Activated CD4-positive, alpha-beta T cell treated with anti-CD3 and anti-CD28 coated beads, Interleukin-2, amount 10 ng/mL, durations not matched to agents 7 days and 5 days (primary cell): ENCODE measurements at places on chromosomes 7 and 10.

DNA sequence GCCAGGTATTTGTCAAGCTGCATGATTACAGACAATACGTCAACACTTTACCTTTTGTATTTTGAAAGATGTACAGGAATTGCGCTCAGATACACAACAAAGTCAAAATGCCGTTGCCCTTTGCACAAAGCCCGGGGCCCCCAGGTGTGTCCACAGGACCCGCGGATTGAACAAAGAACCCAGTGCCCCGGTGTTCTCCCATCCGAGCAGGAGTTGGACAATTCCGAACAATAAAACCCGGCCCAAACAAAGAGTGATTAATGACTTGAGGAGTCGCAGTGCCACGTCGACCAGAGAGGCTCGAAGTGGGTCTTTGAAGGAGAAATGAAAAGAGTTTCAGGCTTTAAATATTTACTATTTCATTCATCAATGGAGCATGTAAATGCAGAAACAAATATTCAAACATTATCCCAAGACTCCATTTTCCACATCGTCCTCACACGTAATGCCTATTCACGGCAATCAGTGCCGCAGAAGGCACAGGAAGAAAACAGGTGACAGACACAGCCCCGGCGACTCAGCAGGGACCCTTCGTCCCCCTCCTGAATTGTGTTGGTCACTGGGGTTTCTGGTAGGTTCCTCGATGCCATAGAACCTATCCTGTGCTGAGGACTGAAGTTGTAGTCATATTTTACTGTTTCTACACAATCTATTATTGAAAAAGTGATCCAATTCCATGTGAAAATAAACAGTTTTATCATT is 70.9 kb upstream of the MGMT start:
- DNase-seq: no peak

DNA sequence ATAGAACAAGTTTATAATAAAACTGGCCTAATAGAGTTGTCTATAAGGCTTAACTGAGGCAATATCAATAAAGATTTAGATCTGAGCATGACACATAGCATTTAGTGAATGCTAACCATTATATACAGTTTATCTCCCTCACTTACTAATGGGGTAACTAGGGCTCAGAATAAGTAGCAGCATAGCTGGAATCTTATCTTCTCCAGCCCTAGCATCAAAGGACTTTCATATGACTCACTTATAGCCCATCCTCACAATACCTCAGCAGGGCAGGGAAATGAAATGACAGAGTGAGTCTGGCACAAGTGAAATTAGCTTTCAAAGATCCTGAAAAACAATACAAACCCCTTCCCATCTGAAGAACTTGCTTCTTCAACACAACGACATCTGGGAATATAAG is 362.9 kb downstream of the KIF20B start:
- DNase-seq: no peak

- no peak for DNase-seq
These were observed 965 bp upstream of the PROSER2 start for GRCh38 chr10:11822026-11822756.

DNA sequence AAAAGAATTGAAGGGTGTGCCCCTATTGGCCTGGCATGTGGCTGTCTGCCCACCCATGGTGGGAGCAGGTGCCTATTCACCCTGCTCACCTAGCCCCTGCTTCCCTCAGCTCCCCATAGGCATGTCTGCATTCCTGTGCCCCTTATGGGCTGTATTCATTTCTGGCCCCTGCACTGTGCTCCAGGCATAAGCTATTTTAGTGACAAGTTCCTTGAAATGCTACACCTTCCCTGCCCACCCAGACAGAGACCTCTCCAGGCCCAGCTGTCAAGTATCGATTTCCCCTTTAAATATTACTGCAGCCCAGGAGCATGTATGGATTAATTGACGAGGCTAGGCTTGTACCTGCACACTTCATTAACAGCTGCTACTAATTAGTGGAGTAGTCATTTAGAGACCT is 235.4 kb downstream of the RPS24 start:
- no peak for DNase-seq

DNA sequence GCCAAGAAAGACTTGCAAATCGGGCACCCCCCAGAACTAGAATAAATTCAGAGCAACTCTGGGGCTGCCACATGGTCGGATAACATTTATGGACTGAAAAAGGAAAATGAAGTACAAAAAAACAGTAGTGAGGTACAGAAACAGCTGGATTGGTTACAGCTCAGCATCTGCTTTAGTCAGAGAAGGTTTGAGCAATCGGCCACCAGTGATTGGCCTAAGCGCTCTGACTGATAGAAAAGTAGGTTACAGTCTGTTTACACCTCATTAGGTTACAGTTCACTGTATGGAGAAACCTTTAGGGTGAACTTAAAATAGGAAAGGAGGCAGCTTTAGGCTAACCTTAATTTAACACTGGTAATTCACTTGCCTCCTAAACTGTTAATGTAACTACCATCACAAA is 102.0 kb upstream of the DKK1 start:
- no peak for DNase-seq

GRCh38 chr7:108643136-108643535 is 73.5 kb downstream of the DNAJB9 start:
- DNase-seq: no peak

DNA sequence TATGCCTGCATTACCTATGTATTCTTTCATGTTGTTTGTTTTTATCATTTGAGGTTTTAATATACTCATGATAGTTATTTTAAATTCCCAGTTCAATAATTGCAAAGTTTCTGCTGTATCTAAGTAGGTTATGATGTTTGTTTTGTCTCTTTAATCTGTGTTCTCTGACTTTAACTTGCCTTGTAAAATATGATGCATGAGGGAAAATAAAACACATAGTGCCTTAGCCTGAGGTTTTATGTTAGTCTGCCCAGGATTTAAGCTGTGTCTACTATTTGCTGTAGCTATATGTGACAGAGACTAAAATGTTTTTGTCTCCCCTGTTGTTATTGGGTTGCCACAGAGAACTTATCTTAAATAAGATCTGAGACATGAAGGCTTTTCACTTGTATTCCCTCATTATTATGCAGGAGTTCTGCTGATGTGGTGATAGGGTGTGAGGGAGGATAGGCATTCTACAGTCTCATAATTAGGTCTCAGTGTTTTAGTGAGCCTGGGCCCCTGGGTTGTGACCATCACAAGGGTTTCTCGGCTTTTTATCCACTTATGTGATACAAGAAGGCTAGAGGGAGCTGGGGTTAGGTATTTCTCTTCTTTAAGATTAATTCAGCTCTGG is 582.5 kb downstream of the CNTNAP2 start:
- no peak for DNase-seq

DNA sequence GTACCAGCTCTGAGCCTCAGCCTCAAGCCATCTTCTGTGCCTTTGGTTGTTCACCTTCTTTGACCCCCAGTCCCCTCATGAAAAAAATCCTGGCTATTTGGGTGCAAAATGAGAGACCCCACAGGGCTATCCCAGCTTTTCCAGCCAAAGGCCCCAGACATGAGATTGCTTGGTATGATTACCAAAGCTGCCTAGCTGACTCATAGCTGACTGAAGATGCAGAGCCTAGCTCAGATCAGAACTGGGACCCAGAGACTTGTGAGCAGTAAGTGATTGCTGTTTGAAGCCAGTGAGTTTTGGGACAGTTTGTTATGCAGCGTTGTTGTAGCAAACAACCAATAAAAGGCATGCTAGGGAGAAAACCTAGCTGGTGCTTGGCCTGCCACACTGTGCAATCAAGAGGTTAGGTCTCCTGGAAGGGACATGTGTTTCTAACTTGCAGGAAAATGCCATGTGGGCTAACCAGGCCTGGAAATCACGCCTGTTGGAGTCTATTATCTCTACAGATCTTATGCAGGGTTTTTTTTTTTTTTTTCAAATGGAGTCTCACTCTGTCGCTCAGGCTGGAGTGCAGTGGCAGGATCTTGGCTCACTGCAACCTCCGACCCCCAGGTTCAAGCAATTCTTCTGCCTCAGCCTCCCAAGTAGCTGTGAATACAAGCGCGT is 48.0 kb upstream of the DAGLB start:
- DNase-seq: no peak

DNA sequence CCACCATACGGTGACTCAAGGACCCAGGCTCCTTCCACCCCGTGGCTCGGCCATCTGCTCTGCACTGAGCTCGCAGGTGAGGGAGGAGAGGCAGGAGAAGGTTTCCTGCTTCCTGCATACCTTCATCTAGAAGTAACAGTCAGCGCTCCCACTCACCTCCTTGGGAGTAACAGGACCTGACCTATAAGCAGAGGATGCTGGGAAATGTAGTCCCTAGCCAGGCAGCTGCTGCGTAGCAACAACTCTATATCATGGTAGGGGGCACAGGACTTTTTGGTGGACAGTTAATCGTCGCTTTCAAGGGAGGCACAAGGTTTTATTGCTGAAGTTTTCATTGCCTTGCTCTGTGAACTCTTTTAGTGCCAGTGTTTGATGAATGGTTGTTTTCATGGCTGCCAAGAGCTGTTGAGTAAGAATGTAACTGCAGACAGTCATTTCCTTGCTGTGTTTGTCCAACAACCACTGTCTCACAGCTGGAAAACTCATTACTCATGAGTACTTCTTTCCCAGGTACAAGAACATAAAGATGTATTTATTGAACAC is 10.2 kb upstream of the ZFYVE27 start:
- DNase-seq: no peak

- no peak for DNase-seq
These were observed 116.3 kb downstream of the ABLIM1 start for GRCh38 chr10:114541797-114542160.

DNA sequence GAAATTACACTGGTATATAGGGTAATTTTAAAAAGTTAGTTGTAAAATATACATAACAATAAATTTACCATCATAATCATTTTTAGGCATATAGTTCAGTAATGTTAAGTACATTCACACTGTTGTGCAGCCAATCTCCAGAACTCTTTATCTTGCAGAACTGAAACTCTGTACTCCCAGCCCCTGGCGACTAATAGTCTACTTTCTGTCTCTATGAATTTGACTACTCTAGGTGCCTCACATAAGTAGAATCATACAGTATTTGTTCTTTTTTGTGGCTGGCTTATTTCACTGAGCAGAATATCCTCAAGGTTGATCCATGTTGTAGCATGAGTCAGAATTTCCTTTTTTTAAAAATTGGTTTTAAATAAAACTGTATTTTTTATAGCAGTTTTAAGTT is 41.4 kb downstream of the NRF1 start:
- no peak for DNase-seq

DNA sequence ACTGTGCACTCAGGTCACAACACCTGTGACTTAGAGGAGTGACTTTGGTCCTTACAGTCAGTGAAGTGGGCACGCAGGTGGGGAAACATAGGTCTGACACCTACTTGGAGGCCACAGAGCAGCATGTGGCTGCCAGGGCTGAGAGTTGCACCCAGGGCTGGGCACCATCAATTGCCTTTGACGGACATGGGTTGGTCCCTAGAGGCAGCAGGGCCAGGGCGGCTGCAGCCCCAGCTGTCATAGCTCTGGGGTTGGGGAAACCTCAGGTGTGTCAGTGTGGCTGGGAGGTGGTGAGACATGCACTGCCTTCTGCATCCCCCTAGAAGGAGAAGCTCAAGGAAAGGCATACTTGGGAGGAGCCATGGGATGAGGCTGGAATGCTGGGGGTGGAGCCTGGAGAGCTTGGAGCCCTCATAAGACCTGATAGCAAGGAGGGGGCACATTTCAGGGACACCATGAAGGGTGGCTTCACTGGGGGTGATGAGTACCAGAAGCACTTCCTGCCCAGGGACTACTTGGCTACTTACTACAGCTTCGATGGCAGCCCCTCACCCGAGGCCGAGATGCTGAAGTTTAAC is at the start of gene INMT:
Gene INMT, plus strand, starts transcription at position 440 of the 578 bp plus-strand sequence. Its CDS starts 16 bp downstream, at position 456.
- DNase-seq: no peak

DNA sequence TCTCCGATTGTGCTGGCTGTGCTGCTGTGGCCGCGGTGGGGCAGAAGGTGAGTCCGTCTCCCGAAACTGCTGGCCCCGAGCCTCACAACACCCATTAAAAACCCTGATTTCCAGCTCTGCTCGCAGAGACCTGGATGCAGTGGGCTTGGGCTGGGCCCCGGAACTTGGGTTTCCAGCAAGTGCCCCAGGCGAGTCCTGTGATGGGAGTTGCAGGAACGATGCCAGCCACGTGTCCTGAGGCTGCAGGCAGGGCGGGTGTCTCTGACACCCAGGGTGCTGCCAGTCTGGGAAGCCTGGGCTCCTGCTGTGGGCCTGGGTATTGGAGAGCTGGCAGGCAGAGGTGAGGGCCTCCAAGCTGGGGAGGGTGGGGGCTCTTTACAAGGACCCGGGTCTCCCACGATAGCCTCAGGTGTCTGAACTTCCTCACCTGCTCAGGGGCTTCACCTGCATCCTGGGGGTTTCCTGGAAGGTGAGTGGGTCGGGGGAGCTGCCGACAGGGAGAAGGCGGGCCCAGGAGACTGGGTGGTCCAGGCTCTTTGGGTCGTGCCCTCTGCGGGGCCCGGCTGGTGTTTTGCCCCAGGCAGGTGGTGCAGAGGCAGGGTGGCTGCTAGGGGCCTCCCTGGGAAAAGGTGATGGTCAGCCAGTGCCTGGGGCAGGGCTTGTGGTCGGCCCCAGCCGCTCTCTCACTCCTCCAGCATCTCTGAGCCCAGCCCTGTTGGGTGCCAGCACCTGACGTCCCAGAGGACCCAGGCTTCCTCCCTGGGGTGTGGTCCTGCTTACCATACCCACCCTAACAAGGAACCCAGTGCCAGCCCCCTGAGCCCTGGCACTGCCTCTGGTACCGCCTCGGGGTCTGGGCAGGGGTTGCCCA is 180.3 kb downstream of the DNAJB6 start:
- no peak for DNase-seq

DNA sequence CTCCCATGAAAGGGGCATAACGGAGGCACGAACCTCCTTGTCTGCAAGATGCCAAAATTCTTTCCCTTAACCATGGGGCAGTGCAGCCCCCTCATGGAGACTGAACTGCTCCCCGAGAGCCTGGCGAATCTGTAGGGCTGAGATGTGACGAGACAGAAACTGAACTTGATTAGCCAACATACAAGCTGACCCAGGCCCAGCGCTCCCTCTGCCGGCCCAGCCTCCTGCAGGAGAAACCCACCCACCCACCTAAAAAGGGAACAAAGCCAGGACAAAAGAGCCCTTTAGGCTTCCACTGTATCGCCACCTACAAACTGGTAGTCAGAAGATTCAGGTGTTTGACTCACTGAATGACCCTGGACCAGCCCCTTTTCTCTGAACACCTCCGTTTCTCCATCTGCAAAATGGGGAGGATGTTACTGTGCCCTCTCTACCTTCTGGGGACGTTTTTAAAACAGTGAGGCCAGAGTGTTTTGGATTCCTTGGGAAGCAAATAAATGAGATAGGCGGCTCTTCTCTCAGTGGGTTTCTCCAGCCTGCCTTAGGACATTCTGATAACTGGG is 58.4 kb downstream of the C10orf105 start:
- DNase-seq: no peak
